ENCODE measurements at places on chromosomes 11 and 22.

DNA sequence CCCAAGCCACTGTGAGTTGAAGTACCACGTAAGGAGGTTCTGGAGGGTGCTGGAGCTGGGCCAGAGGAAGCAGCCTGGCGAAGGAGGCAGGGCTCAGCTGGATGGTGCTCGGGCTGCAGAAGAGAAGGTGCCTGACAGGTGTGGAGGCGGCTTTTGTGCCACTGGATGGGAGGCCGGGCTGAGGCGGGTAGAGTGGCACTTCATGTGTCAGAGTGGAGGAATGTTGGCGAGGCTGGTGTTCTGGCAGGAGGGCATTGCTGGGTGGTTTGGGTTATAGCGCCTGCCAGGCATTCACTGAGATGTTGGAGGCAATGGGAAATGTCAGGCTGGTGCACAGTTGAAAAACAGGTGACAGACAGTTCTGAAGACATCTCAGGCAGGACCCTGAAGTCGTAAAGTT lies 24.2 kb downstream of the UBE2L3 start:
- no peak for DNase-seq

DNA sequence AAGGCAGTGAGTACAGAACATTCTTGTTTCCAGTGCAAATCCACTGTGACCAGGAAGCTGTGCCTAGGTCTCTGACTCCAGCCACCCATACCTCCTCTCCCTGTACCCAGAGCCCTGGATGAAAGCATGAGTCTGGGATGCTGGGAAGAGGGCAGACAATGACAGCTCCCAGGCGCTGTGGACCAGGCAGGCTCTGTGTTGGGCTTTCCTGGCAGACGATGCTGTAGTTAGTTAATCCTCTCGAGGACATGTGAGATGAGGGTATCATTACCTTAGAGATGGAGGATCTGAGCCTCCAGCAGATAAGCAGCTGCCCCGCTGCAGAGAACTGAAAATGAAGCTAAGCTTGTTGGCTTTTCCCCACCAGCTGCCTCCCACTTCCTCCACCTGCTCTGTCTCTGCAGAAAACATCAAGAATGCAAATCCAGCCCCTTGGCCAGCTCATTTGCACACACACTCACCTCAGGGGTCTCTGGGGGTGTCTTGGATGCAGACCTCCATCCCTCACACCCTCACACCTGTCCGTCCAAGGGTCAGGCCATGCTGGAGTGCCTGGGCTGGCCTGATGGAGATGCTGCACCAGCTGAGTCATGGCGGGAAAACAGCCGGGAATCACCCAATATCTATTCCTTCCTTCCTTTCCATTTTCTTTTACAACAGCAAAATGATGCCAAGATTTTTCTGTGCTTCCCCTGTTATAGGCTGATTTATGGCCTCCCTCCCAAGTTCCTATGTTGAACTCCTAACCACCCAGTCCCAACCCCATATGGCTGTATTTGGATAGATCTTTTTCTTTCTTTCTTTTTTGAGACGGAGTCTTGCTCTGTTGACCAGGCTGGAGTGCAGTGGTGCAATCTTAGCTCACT lies 94.9 kb upstream of the SEPTIN5 start:
- no peak for DNase-seq

DNA sequence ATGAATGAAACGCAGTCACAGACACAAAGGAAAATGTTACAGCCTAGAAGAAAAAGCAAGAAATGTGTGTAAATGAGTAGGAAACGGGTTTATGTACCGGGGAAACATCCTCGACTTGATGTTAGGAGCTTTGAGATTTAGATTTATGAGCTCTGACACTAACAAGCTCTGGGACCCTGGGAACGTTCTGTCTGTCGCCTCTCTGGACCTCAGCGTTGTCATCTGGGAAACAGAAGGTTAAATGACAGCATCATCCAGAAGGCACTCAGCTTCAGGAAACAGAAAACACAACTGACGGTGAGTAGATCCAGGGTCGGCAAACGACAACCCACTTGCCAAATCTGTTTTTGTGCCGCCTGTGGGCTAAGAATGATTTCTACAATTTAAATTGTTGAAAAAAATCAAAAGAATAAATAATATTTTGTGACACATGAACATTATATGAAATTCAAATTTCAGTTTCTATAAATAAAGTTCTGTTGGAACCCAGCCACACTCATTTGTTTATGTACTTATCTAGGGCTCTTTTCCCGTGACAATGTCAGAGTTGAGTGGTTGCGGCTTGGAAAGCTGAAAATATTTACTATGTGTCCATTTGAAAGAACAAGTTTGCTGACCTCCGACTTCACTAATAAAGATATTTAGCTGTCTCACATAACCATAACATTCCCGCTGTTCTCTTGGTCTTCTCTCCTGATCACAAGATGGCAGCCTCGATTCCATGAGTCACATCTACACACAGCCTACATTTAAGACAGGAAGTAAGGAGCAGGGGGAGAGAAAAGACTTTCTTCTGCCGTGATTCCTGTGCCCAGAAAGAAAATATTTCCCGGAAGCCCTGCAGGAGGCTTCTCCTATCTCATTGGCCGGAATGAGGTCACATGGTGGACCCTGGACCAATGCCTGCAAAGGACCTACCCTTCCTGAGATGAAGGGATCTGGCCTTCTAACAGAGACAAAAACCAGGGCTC lies 47.1 kb upstream of the SYT13 start:
- DNase-seq: no peak

DNA sequence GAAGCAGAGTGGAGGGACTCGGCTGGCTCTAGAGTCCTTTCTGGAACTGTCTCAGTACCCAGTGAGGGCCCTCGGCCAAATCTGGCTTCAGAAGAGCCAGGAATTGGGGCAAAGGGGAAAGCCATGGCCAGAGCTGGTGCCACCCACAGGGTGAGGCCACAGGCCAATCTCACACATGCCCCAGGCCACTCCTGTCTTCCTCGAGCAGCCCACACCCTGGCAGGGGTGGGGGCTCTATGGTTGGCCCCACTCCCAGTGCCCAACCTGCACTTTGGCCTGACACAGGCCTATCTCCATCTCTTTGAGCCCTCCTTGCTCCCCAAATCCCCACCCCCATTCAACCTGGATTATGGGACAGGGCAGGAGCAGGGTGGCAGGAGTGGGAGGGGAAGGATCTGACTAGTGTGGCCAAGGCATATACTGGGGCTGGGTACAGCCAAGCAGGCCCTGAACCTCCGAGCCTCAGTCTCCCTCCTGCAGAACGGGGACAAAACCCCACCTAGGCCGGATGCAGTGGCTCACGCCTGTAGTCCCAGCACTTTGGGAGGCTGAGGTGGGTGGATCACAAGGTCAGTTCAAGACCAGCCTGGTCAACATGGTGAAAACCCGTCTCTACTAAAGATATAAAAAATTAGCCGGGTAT lies 6.9 kb downstream of the TST start:
- DNase-seq: no peak

- DNase-seq: no peak
Measured at GRCh38 chr11:30510750-30511149, 75.4 kb downstream of the MPPED2 start.

- DNase-seq: no peak
Measured at GRCh38 chr11:6489306-6489705, 7.8 kb upstream of the DNHD1 start.

DNA sequence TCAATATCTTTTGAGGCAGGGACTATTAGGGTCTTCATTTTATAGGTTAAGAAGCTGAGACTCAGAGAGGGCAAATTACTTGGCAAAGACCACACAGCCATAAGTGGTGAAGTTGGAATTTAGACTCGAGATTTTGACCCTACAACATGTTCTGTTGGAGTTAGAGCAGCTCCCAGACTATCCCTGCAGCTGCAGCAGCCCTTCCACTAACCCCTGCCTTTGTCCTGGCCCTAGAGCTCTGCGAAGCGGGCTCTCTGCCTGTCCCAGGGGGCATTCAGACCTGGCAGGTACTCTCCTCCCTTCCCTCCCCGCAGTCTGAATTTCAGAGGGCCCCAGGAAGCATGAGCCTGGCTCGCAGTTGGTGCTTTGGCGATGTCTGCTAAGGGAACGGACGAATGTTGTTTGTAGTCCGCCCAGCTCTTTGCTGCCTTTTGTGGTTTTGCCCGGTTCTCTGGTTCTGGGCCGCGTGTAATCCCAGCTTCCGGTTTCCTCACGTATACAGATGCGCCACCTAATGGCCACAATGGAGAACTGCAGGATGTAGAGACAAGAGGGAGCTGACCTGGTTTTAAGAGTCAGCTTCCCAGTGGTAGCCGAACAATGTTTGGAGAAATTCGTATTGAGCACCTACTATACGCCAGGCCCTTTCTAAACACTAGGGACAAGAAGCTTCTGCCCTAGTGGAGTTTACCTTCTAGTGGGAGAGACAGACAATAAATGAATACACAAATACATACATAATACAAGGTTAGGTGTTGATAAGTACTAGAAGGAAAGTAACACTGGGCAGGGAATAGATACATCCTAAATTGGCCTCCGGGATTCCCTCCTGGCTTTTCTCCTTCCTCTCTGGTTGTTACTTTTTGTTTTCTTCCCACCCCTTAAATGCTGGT lies 125.2 kb downstream of the ST3GAL4 start:
- peak; percentile 34 for DNase-seq
